NCI-H345 (cell line): ENCODE measurements at places on chromosomes 6 and 20.

GRCh38 chr6:26478100-26478984, 20.6 kb downstream of the BTN2A1 start:
- DNase-seq, result no peak

DNA sequence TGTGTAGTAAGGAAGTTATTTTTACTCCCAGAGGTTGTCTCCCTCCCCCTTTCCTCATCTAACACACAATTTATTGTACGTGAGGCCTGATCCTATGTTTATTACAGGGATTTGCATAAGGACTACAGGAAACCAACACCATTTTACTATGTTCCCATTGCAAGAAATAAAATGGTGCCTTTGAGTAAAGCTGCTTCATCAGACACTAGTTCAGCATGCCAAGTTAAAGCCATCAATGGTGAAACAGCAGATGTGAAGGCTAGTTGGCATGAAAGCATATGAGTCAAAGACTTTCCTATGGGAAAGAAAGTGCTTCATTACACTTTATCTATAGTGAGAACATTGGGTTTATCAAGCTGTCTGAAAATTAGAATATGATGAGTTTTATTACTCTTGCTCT, 543.0 kb downstream of the GRIK2 start:
- DNase-seq, result no peak

DNA sequence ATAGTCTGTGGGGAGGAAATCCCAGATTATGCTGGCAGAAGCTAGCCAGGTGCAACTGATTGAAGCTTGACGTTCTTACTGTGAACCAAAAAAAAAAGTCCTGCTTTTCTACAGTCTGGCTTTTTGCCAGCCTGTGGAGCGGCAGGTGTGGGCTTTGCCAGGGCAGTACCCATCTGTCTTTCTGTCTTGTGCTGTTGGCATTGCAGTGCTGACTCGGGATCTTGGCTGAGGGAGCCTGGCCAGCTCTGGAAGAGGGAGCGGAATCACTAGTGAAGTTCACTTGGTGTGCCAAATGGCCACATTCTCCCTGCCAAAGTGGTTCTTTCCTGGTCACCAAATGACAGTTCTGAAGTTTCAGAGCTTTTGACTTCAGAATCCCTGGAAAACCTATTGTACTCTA, 5.0 kb downstream of the KIF3B start:
- DNase-seq, result peak; percentile 94

GRCh38 chr20:13694420-13695150, 55.9 kb upstream of the TASP1 start:
- no peak for DNase-seq

- no peak for DNase-seq
Measured at GRCh38 chr6:87378947-87379346, 28.8 kb upstream of the CFAP206 start.

DNA sequence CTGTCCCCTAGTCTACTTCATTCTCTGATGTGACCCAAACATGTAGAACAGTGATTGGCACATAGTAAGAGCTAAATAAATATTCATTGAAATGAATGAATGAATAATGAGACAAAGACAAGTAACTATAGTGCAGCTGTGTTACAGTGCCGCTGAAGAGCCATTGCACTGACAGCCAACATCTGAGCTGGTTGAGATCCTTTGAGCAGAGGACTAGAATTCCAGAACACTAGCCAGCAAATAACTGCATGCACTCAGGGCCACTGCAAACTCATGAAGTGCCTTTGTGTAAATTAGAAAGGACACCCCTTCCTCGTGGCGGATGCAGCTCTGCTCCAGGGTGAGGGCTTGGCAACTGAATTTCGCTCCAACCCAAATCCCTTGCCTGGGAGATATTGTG, 230.3 kb upstream of the CDYL start:
- no peak for DNase-seq

- DNase-seq, result no peak
Measured at GRCh38 chr20:13037727-13038126, 29.0 kb downstream of the SPTLC3 start.

DNA sequence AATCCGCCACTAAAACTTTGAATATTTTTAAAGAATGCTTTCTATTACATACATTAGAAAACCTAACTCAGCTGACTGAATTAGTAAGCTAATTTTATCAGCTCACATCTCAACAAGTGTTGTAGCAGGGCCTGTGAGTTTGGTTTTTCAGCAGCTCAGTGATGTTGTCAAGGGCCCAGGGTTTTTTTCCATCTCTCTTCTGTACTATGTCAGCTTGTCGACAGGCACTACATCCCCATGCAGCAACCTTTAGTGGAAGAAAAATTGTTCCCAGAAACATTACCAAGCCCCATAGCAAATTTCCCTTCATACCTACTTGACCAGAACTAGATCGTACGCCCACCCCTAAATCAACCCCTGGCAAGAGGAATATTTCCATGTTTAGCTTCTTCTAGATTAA, 170.3 kb upstream of the TNFAIP3 start:
- DNase-seq, result no peak

DNA sequence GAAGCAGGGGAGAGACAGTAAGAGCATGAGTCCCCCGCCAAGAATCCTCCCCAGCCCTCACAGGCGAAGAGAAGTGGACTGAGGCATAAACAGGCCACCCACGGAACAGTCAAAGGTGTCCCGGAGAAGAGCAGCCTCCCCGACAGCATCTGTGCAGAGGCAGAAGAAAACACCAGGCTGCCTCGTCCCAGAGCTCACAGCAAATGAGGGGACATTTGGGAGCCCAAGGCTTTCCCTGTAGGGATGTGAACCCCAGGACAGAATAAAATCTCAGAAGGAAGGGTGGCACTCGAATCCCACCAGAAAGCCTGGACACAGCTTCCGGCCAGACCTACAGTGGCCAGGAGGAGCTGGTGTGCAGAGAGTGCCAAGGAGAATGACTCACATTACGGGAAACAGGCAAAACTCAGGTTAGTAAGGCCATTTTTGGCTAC, 90.4 kb downstream of the DLL1 start:
- no peak for DNase-seq

DNA sequence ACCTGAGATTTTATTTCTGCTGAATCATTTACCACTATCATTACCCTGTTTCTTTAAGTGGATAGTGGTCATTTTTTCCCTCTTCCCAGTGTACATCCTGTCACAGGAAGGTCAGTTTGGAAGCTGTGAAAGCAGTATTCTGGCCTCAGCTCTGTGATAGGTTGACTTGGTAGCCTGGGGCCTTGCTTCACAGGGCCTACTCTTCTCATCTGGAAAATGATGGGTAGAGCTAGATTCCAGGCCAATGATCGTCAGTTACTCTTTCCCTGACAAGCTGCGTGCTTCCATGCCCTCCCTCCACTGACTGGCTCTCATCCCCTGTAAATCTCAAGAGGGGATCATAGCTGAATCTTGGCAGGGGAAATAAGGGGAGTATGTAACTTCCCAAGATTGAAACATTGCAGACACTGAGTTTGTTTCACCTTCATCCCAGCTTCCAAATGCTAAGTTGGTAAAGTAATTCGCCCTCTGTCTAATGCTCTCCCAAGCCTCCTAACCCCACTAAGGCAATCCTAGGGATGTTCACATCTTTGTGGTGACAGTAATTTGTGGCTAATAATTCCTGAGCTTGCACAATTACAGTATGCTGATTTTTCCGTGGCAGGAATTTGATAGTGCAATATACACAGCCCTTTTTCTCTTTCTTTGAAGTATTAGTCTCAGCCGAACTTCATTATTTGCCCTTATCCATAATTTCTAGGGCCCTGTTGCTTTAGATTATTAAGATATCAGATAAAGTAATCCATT, 51.2 kb downstream of the VAPB start:
- no peak for DNase-seq

DNA sequence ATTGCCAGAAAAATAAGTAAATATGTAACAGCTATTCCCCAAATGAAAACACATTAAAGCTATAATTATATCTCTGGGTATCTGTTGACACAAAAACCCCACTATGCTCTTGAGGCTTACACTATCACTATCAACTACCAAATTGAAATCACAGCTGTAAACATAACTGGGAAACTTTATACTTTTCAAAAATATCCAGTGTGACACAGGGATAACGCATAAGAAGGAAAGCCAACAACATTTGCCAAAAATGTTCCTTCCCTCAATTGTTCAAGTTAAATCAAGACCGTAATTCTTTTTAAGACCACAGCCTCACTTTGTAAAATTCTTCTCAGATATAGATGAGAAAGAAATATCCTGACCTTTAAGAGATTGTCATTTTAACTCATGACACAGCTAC, 3.1 kb downstream of the ZHX3 start:
- no peak for DNase-seq

GRCh38 chr20:17646209-17646960, 35.7 kb downstream of the RRBP1 start:
- peak; percentile 67 for DNase-seq

- no peak for DNase-seq
Measured at GRCh38 chr6:163260111-163260895, 154.2 kb upstream of the QKI start.

GRCh38 chr6:131175564-131175963, 40.3 kb downstream of the AKAP7 start:
- no peak for DNase-seq

- no peak for DNase-seq
Measured at GRCh38 chr6:18019539-18020534, 32.4 kb upstream of the KIF13A start.

- DNase-seq, result no peak
Measured at GRCh38 chr6:133991096-133991593, 38.1 kb downstream of the TBPL1 start.

GRCh38 chr20:50146732-50147662, 6.5 kb downstream of the PEDS1 start:
- no peak for DNase-seq

- DNase-seq, result no peak
Measured at GRCh38 chr20:58673119-58673518, 19.5 kb upstream of the NPEPL1 start.

GRCh38 chr20:19977373-19977770, 39.8 kb upstream of the NAA20 start:
- DNase-seq, result no peak

- peak; percentile 84 for DNase-seq
Measured at GRCh38 chr6:107114213-107114925, 946 bp downstream of the BEND3 start.

DNA sequence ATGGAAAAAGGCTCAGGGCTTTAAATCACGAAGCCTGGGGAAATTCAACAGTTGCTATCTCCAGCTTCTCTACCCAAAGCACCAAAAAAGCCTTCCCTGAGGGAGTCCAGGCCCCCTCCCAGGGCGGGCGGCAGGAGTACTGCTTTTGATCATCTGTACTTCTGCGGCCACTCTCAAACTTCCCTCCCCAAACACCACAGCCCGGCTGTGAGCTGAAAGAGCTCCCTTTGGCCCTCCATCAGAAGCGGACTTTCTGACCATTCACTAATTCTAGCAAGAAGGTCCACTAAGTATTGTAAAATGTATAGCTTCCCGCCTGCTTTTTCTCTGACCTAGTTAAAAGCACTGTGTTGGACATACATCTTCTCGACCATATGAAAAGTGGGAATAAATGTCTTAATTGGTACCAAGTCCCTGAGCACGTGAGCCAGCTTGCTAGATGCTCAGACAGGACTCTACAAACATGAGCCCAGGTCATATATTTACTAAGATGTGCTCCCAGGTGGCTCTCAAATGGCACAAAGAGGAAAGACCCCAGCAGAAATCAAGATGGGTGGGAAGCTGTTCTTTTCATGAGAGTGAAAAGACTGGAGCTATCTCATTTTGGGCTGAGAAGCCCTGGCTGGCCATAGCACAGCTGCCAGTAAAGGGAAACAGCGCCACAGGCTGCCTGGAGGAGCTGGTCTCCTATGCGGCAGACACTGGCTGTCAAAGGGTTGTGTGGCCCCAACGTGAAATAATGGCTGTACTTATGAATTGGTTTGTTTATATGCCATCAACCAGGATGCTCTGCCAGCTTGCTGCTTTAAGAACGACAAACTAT, 58.6 kb downstream of the GFOD1 start:
- DNase-seq, result no peak
